ENCODE measurements at places on chromosomes 6 and 20.
A peak's percentile ranks its signal among the peaks of the same experiment; 100 is the strongest.

DNA sequence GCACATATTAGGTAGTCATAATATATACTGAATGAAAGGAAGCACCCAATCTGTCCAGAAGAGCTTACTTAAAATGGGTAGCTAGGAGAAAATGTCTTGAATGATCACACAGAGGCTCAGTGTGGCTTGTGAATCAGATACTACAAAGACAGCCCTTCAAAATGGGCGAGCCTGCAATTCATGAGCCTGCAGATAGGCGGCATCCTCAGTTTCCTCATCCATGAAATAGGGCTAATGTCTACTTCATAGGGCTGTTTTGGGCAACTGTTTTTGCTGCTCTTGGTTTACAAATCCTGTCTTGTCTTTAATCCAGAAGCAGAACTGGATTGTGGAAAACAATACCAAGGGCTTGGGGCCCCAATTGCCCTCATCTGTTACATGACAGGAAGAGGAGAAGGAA, 129.3 kb upstream of the KCNK16 start:
- no peak for DNase-seq

DNA sequence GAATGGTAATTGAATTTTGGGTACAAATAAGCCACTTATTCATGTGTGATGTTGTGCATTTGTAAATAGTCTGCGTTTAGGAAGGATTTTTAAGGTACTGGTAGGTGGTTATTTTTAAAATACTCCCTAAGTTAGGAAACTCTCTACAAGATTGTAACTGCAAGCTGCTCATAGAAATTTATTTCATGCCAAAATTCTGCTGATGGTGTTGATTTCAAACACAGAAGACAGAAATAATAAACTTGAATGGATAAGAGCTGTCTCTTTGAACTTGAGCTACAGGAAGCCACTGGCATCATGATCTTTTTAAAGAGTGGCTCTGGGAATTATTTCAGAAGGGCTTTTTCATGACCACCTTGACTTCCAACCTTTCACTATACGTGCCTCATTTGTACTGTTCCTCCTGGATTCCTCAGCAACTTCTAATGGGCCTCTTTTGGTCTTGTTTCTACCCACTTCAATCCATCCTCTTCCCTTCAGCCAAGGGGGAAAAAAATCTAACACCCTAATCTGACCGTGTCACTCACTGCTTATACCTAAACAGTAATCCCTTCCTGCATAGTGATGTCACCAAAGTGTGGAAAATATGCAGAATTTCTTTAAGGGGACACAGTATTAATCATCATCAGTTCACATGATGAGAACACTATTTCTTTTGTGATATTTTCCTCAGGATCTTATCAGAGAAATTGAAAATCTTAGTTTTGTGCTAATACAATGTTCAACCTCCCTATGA, 113.6 kb downstream of the PFDN4 start:
- DNase-seq, result no peak

DNA sequence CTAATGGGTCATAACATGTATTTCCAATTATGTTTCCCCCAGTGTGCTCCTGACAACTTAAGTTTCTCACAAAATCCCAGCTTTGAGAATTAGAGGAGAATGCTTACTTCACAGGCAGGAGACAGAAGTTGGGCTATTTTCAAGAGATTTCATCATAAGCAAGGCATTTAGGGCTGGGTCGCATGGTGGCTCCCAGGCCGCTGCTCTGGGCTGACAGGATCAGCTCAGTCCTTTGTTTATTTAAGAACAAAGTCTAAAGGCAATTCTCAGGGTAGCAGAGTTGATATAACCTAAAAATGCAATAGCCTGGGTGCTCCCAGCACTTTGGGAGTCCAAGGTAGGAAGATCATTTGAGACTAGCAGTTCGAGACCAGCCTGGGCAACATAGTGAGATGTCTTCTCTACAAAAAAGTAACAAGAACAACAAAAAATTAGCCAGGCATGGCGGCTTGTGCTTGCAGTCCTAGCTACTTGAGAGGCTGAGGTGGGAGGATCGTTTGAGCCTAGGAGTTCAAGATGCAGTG, 10.9 kb downstream of the FOXQ1 start:
- no peak for DNase-seq

DNA sequence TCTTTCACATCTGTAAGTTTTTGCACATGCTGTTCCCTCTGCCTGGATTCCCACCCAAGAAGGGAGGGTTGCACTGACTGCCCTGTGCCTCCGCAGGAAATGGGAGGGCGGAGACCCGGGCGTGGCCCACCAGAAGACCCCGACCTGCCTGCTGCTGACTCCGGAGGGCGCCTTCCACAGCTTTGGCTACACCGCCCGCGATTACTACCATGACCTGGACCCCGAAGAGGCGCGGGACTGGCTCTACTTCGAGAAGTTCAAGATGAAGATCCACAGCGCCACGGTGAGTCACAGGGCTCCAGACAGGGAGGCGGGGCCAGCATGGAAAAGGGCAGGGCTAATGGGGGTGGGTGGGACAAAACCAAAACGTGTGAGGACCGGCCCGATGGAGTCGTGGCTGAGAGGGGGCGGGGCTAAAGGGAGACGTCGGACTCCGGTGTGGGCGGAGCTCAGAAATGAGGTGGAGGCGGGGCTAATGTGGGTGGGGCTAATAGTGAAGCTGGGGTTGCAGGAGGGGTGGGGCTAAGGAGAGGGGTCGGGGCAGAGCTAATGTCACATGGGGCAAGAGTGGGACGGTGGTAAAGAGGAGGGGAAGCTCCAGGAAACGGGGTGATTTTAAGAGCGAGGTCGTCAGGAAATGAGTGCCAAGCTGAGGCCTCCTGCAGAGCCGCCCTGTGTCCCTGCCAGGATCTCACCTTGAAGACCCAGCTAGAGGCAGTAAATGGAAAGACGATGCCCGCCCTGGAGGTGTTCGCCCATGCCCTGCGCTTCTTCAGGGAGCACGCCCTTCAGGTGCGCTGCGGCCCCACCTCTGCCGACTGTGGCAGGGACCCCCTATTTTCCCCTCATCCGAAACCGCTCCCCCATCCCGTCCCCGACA, 12.6 kb downstream of the HSPA12B start:
- peak; percentile 38 for DNase-seq

GRCh38 chr6:26056583-26057350, 30.5 kb upstream of the HFE start:
- DNase-seq, result no peak

DNA sequence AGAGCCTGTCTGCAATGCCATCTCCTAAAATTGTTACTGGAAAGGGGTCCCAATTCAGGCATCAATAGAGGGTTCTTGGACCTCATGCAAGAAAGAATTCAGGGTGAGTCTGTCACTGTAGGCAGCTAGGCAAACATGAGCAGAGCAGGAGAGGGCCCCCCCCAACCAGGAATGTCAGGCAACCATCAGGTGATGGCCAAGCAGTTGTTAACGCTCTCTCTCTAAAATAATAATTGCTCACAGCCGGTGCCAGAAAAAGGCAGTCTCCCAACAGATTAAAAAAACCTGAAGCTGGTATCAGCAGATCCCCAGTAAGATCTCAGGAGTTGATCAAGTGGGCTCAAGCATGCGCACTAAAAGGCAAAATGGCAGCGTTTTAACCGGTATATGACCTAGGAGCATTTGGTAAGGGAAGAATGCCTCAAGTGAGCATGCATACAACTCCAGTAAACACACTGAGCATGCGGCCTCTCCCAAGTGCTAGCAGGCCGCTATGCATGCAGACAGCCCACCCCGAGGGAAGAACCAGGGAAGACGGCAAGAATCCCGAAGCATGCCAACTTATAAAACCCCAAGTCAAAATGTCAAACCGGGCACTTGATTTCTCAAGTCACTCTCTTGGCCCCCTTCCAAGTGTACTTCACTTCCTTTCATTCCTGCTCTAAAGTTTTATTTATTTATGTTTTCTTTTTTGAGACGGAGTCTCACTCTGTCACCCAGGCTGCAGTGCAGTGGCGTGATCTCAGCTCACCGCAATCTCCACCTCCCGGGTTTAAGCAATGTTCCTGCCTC, 44.0 kb upstream of the RNGTT start:
- DNase-seq, result no peak

- DNase-seq, result no peak
Observed at GRCh38 chr6:2460216-2460745, 214.9 kb upstream of the GMDS start.

DNA sequence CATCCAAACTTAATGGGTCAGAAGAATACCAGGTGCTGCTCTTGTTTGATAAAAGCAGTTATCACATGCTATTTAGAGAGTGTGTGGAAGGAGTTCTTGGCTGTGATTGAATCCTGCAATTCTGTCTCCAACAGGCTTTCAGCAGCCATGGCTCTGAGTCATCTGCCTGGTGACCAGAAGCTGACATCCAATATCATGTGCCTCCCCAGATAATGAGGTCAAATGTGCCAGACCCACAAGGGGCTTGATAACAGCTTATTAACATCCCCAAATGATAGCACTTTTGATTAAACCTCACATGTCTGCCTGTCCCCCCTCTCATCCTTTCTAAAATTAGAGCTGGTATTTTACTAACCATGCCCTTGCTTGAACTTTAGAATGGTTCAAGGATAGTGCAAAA, 175.7 kb upstream of the PLN start:
- no peak for DNase-seq

All from stimulated activated CD8-positive, alpha-beta memory T cell treated with anti-CD3 and anti-CD28 coated beads, Interleukin-7, amount 100 ng/mL, for 24 hours (primary cell).